ENCODE measurements at places on chromosomes 5 and 9.

DNA sequence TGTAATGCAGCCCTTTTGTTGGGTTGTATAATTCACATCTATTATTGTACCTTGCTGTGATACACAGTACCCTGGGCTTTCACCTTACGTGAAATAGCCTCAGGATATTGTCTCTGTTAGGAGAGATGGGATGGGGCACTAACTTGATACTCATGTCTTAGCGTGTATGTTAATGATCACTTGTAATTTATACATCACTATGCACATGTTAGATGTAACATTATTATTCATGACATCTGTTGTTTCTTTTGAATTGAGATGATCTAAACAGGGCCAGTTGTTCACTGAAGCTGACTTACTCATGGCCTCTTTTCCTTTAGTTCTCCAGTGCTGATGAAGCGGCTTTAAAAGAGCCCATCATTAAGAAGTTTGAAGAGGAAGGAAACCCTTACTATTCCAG lies 65.2 kb downstream of the MCCC2 start:
- DNase-seq = no peak

- DNase-seq = peak; percentile 81
These were observed 171.3 kb downstream of the GDNF start for GRCh38 chr5:37668524-37669047.

DNA sequence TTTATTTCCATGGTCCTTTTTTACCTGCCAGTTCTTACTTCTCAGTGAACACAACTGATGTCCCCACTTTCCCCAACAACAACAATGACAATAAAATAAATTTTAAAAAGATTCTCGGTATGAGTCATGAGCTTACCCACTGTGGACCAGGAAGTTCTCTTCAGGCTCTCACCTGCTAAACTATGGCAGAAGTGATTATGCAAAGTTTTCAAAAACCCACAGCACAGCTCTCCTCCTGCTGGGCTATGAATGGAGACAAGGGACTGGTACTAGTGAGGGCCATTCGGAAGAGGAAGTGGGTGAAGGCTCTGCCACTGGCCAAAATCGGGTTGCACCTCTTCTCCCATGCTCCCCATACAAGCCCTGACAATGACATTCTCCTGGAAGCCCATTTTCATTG lies 429.4 kb downstream of the PIK3R1 start:
- DNase-seq = no peak

- DNase-seq = no peak
These were observed 1009.7 kb upstream of the CDH6 start for GRCh38 chr5:30183795-30184194.

GRCh38 chr9:27194401-27195091 lies 85.5 kb downstream of the TEK start:
- DNase-seq = no peak

GRCh38 chr5:115460472-115460871 lies 84.1 kb downstream of the FEM1C start:
- DNase-seq = peak; percentile 50

DNA sequence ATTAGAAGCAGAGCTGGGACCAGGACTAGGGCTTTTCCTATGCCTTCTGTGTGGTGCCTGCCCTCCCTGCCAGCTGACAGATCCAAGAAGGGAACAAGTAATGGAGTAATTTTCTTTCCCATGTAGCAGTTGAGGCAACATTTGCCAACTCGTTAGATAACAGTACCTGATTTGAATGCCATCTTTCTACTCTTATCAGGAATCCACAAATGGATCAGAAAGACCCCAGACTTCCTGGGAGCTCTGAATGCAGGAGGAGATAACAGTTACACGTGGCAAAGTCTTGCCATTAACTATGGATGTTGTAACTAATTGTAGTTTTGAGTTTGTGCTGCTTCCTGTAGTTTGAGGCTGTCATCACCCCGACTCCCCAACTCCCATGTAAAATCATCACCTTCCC lies 39.2 kb downstream of the RCL1 start:
- no peak for DNase-seq

GRCh38 chr5:40485021-40485998 lies 194.4 kb upstream of the PTGER4 start:
- DNase-seq = no peak

DNA sequence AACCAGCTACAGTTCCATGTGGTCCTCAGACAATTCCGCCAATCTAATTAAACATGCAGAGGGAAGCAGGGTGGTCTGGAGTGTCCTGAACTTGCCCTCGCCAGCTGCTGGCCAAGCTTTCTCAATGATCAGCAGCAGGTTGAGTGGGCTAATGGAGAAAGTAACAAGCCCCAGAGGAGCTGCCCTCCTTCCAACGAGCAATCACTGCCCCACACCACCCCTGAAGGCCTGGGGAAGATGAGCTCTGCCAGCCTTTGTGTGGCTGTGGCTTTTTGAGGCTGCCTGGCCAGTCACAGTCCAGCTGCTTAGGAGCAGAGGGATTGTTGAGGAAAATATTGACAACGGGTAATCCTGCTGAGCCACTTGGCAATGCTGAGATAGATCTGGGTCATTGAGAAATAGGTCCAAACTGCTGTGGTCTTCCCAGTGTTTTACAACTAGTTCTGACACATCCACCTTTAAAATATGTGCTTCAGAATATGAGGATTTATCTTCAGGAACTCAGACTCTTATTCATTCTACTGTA lies 107.3 kb downstream of the CD180 start:
- DNase-seq = peak; percentile 9

DNA sequence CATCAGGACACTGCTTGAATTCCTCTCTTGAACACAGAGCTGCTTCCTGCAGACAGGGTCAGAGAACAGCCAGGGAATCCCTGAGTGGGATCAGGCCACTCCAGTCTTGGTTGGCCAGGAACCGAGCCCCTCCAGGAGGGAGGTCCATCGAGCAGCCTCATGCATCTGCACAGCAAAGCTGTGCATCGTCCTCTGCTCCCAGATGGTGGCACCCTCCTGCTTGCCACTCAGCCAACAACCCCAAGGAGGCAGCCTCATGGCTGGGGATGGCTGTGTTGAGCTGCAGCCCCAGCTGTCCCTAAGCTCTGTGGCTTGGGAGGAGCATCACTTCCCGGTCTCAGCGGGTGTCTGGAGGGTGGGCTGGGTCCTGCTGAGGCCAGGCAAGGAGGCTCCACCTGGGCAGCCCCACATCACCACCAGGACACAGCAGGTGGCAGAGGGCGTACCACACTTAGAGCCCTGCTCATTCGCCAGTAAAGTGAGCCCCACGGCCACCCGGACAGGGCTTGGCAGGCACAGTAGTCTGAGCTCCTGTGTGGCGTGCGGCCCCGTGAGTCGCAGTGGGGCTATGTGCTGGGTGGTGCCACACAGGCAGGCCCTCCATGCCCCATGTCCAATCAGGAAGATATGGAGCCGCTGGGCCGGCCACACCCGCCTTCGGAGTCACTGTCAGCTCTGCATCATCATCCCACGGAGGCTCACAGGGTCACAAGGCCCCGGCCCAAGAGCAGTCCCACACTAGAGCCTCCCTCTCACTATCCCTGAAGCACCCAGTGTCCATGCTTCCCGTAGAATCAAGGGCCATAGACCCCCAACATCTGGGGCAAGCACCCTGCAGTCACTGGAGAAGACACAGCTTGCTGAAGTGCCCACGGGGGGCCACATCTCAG lies 11.9 kb downstream of the LPCAT1 start:
- DNase-seq = peak; percentile 34

DNA sequence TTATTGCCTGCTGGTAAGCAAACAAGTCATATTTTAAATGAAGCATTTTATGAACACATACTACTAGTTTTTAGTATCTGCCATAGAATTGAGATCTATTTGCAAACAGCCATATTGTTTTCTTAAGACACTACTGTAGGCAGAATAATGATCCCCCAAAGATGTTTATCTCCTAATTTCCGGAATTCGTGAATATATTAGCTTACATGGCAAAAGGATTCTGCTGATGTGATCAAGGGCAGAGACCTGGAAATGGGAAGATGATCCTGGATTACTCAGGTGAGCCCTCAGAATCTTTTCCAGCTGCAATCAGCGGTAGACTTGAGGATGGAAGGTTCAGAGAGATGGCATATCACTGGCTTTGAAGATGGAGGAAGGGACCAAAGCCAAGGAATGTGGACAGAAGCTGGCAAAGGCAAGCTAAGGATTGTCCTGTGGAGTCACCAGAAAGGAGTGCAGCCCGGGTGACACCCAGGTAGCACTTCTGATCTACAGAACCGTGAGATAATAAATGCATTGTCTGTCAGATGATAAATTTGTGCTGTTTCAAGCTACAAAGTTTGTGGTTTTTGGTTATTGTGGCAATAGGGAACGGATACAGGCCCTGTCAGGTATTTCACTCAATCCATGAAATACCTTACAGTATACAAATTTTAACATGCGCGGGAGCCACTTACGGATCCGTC lies 1.0 kb upstream of the ERCC6L2 start:
- no peak for DNase-seq

DNA sequence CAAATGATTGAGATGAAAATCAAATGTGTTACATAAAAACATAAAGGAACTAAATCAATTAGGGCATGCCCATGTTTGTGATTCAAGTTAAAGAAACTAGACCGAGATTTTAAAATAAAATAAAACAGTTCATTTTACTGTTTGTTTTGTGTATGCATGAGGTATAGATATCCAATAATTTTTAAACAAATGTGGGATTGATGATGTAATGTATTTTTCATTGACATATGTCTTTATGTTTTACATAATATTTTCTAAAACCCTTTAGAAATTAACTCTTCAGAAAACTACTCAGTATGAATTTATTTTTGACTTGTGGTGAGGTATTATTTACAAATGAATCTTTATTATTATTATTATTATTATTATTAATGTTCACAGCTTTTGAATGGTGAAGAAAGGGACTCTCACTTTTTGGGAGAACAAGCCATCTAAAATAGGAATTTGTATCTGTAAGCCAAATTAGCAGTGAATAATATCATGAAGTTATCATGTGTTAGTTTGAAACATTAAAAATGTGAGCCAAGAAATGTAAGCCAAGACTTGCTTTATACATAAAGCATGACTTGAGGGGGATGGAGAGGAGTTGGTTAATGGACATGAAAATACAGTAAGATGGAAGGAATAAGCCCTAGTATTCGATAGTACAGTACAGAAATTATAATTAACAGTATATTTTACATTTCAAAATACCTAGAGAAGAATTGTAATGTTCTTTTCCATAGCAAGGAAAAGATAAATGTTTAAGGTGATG lies 355.0 kb downstream of the CDH10 start:
- DNase-seq = no peak

DNA sequence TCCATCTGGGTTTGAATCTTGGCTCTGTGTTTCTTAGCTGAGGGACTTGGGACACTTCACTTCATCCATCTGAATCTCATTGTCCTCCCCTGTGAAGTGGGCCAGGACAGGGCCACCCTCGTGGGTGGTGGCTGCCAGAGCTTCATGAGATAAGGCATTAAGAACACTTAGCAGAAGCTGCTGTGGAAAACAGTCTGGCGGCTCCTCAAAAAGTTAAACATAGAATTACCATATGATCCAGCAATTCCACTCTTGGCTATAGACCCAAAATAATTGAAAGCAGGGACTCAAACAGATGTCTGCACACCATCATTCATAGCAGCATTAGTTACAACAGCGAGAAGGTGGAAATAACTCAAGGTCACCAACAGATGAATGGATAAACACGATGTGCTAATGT lies 42.4 kb upstream of the GGTA1 start:
- DNase-seq = no peak

- DNase-seq = no peak
These were observed 57.5 kb upstream of the GNA14 start for GRCh38 chr9:77705636-77706035.

DNA sequence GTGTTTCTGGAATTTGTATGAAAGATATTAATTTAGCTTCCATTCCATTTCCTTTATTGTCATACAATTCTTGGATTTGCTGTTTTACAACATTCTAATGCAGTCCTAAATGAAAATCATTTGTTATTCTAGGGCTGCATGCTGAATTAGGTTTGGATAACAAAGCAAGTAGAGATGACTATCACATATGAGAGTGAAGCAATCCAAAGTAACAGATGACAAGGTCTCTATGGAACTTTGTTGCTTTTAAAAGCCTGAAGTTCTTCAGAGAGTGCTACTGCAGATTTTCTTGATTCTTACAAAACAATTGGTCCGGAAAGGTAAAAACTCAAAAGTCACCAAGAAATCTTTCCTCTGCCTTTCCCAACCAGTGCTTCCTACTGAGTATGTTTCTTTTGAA lies 56.9 kb upstream of the VCAN start:
- DNase-seq = no peak

DNA sequence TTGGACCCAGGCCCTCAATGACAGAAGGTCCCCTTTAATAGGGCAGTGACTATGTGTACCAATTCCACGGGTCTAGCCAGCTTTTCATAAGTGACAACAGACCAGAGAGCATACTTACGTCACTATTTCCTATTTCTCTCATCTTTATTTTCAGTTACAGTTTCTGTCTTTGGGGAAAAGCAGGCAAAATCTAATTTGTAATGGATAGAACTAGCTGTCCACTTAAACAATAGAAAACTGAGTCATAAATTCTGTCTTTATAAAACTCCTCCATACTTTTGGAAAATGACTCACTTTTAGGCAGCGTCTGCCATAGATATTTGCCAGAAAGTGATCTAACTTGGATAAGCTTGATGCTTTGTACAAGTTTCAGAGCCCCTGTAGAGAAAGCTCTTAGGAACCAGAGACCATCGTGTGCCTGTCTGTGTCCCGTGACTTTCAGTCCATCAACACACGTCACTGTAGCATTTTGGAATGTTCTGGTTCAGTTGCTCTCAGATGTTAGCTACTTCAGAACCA lies 101.9 kb downstream of the F2RL2 start:
- no peak for DNase-seq

- peak; percentile 88 for DNase-seq
These were observed 10.8 kb downstream of the TCF7 start for GRCh38 chr5:134125039-134126015.

- DNase-seq = no peak
These were observed 42.0 kb upstream of the CDC42SE2 start for GRCh38 chr5:131221888-131222287.

- DNase-seq = no peak
These were observed 105.3 kb downstream of the PAX5 start for GRCh38 chr9:36928670-36929349.

DNA sequence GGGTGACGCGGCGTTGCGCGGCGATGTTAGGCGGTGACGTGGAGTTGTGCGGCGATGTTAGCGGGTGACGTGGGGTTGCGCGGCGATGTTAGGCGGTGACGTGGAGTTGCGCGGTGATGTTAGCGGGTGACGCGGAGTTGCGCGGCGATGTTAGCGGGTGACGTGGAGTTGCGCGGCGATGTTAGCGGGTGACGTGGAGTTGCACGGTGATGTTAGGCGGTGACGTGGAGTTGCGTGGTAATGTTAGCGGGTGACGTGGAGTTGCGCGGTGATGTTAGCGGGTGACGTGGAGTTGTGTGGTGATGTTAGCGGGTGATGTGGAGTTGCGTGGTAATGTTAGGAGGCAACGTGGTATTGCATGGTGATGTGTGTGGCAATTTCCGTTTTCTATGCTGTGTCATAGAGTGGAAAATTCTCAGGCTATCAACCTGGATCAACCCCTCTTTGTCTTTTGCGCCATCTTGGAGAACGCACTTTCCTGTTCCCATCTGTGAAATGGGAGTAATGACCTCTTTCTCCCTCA lies 76.0 kb downstream of the ANKRD33B start:
- DNase-seq = no peak

- no peak for DNase-seq
These were observed 25.3 kb upstream of the ANXA2R start for GRCh38 chr5:43065387-43065947.
